HFF-Myc (cell line): ENCODE measurements at places on chromosomes 2 and 18.

DNA sequence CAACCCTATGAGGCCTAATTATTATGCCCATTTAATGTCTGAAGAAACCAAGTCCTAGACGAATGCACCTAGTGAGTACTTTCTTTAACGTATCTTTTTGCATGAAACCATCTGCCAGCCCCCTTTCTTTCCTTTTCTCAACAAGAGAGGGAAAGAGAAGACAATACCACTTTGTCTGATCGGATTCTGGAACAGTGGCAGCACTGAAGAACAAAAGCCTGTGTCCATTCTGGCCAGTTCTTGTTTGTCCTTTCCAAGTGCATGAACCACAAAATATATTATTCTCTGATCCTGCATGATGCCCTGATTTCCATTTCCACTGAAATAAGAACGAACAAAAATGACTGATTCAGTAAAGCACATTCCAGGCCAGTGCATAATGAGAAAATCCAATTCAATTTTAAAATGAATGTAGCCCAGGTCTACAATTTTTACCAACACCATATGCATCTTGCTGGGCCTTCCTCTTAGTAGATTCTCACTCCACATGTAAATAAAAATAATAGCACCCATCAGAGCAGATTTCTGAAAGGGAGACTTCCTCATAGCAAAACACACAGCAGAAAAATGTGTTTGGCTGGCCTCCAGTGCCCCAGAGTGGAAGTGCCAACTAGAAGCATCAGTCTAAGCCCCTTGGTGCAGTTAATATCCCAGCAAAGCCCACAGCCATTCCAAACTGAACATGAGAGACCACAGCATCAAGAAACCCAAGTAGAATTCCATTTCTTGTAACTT, 422.6 kb upstream of the ID2 start:
- DNase-seq: no peak

DNA sequence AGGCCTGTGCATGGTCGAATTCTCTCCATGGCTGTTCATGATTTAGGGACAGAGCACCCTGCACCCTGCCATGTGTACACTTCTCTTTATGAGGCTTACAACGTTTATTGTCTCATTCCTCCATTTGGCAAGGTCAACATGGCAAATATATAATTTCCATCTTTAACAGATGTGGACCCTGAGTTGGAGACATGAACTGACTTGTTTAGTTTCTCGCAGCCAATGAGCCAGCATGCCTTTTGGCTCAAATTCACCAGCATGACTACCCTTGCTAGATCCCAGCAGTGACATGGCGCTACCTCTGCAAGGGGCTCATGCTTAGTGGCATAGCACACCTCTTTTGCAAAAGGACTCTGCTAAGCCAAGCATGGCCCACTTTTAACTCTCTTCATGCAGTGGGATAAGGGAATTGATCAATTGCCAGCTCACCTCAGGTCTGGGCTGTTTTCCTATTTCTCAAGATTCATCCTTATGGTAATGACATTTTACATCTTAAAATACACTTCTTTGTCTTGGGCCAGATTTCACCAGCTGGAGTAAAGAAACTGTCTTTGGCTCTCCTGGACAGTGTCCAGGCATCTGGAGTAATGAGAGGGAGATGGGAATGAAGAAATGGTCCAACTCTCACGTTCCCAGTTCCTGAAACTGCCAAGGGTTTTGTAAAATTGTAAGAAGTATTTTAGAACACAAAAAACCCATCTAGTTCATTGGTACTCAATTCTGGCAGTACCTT, 159.5 kb downstream of the SETBP1 start:
- no peak for DNase-seq

GRCh38 chr18:13175266-13175665, 43.3 kb upstream of the LDLRAD4 start:
- DNase-seq: no peak

DNA sequence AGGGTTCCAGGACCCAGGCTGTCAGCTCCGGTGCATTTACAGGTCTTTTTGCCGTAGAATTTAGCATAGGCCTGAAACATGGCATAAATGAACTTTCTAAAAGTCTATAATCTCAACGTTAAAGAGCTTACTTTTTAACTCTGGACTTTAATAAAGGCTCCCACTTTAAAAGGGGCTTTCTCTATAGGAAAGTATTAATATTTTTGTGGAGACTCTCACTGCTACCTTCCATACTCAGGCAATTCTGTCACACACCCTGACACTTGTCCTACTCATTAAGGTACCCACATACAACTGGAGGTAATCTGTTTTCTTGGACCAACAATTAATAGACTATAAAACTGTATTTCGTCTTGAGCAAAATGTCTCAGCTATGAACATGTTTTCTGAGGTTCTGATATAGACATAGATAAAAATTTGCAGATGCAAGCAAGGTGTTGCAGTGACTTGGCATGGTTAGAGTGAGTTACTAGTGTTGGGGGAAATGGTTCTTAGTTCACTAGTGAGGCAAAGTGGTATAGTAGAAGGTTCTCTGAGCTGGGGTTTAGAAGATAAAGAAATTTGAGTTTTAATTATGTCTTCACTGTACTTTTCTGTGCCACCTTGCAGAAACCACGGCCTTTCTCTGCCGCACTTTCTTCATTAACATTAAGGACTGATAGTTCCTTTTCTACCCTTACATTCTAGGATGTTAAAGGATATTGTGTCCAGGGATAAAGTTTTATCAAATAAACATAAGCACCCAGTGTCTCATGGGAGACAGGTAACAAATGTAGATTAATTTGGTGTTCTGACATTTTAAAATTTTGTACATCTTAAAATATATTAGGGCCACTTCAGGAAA, 10.8 kb upstream of the NR4A2 start:
- no peak for DNase-seq

DNA sequence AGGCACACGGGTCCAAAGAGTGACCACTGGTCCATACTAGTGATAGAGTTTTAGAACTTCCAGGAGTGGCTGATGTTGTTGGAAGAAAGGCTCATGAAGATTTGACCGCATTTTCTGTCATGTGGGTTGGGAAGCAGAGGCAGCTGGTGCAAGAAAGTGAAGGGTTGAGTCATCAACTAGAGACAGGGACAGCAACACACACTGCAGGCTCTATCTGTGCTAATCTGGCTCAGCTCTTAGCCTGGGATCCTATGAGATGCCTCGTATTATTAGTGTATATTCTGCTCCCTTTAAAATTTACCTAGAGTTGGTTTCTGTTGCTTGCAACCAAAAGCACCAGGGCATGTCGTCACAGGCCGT, 2.5 kb upstream of the SH3RF3 start:
- peak; percentile 61 for DNase-seq

- no peak for DNase-seq
Observed at GRCh38 chr18:13932285-13933025, 17.1 kb upstream of the MC2R start.

GRCh38 chr2:127226520-127227263, 6.6 kb upstream of the CYP27C1 start:
- DNase-seq: peak; percentile 84

- DNase-seq: no peak
Observed at GRCh38 chr18:33781429-33781828, 203.4 kb downstream of the ASXL3 start.

GRCh38 chr2:55161295-55162210, 70.5 kb downstream of the CLHC1 start:
- DNase-seq: no peak

GRCh38 chr2:190462181-190462580, 54.0 kb downstream of the MFSD6 start:
- DNase-seq: no peak

DNA sequence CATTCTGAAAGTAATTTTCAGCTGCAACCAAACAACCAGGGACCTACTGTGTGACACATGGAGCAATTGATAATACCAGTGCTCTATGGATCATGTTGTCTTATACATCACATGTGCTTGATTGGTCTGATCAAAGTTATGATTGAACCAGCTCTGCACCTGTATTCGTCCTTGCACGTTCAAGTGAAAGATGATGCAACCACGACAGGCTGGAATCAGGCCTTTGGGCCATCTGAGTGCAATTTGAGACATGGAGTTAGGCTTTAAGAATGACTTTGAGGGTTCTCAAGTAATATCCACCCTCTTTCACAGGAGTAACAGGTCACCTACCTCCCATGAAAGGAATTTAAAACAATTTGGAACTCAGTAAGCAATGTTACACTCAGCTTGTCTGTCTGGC, 165.2 kb downstream of the SLC8A1 start:
- DNase-seq: no peak

- DNase-seq: no peak
Observed at GRCh38 chr2:136131484-136131960, 13.6 kb upstream of the CXCR4 start.

DNA sequence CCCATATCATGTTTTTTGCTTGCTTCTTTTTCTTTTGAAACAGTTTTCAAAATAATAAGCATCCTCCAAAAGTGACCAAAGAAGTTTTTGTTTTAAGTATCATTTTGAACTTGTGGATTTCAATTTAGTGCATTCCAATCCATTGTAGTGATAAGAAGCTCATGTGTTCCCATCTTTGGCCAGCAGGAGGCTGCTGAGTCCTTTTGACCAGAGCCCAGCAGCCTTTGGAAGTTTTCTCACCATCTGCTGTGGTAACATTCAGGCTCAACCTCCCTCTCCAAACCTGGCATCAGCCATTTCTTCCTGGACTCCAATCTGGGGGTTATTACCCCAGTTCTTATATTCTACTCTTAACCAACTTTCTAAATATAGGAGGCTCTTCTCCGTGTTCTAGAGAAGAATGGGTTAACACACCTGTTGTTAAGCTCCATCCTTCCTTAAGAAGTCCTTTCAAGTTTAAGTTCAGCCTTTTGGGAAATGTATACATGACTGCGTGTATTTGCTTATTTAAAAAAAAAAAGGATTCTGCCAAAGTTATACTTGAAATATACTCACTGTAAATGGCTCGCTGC, 39.0 kb upstream of the MAL start:
- peak; percentile 37 for DNase-seq

DNA sequence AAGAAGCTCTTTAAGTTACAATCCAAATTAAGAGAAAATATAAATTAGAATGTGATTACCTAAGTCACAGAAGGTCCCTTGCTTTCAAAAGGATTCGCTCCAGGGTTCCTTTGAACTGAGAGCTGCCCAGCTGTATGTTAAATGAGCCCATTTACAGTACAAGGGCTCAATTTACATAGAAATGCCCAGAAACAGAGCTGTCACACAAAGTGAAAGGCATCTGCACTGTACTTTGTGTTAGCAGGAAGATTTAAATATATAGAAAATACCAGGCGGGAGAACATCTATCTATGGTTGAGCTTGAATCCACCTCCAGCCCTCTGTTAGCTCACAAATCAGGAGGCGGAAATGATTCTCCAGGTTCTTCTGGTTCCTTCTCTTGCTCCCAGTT, 272.9 kb downstream of the PAX3 start:
- no peak for DNase-seq

GRCh38 chr18:31606265-31606664, 14.6 kb downstream of the TTR start:
- no peak for DNase-seq

DNA sequence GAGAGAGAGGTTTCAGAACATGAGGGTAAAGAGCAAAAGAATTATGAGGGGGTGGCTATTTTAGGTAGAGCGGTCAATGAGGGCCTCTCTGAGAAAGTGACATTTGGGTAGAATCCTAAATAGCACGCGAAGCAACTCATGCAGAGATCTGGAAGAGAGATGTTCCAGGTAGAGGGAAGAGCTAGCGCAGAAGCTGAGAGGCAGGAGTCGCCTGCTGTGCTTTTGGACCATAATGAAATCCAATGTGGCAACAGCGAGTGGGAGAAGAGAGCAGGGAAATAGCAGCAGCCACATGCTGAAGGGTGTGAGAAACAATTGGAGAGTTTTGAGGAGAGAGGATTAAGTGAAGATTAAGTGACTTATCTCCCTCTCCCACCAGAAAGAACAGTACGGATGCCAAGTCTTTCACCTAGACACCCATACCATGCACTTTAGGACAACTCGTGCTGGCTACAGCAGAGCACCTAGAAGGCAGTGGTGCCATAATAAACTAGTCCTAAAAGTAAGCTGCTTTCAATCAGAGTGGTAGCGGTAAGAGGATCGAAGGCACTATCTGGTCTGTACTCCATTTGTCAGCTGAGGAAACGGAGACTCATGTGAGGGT, 129.7 kb downstream of the LRP2 start:
- DNase-seq: no peak

DNA sequence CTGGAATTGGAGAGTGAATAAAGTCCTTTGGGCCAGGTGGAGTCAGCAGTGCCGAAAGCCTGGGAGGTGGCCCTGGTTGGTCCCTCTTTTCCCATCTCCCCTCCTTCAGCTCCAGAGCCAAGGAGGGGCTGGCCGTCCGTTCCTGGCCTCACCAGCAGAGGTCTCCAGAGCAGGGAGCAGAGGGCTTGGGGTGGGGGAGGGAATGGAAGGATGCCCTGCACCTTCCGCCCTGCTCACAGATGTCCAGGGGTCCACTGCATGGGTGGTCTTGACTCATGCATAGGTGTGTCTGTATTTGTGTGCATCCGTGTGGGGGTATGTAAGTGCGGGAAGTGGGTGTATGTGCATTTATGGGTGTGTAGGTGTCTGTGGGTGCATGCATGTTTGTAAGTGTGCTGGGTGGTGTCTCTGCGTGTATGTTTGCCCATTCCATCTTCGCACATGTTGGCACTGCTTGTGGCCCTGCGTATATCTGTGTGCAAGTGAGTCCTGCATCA, 201.8 kb downstream of the ZFP36L2 start:
- no peak for DNase-seq

DNA sequence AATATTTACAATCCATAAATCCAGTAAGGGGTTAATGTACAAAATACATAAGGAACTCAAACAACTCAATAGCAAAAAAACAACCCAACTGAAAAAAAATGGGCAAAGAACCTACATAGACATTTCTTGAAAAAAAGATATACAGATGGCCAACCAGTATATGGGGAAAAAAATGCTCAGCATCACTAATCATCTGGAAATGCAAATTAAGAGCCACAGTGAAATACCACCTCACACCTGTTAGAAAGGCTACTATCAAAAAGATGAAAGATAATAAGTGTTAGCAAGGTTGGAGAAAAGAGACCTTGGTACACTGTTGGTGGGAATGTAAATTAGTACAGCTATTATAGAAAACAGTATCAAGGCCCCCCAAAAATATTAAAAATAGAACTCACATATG, 14.6 kb downstream of the AP1S3 start:
- no peak for DNase-seq

DNA sequence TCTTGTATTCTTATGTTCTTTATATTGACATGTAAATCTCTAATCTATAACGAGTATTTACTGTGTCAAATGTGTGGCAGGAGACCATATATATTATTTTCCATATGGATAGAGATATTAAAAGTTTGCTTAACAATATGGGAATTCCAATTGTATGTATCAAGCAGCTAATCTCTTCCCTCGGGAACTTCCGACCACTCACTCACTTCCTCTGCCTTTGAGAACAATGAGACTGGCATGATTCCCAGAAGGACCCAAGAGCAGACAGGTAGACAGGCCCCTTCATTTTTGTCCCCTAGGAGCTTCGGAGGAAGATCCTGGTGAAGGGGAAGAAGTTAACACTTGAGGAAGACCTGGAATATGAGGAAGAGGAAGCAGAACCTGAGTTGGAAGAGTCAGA, 24.1 kb downstream of the PLCD4 start:
- DNase-seq: no peak

DNA sequence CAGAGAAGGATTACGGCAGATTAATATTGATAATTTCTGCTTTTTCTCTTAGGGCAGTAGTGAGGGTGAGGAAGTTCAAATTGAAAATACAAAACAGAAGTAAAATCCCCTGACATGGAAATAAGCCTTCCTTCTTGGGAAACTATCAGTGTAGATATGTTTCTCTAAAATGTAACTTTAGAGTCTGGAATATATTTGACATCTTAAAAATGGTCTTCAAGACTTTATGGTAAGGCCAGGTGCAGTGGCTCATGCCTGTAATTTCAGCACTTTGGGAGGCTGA, 33.0 kb downstream of the INPP5D start:
- no peak for DNase-seq

- DNase-seq: no peak
Observed at GRCh38 chr2:68643011-68643873, at the start of gene PROKR1. Gene PROKR1, plus strand, starts transcription at chr2:68643579. Its CDS starts 2,243 bp downstream, at chr2:68645822.

- DNase-seq: no peak
Observed at GRCh38 chr2:218357236-218358177, 850 bp downstream of the CATIP start.
